ENCODE measurements at places on chromosomes 13 and 19. TPM values are rescaled to one million over a fixed set of nuclear protein-coding genes. Genes with fewer than 3 reads are reported as not detected.

The S1PR5 gene
- 1.2 TPM for total RNA-seq

The ZNF540 gene
- total RNA-seq: not detected

The CYP4F3 gene
- total RNA-seq: not detected

The C13orf42 gene
- total RNA-seq: 27.7 TPM

The LGALS4 gene
- 0.29 TPM for total RNA-seq

The ZNF443 gene
- 18.6 TPM for total RNA-seq

The CYP4F12 gene
- total RNA-seq: not detected

The ZNF578 gene
- 9.8 TPM for total RNA-seq

The ACER1 gene
- not detected for total RNA-seq

The SMG9 gene
- 44.6 TPM for total RNA-seq

The ZNF548 gene
- total RNA-seq: 15.5 TPM

The PSG5 gene
- total RNA-seq: not detected

The SIGLEC9 gene
- total RNA-seq: not detected

The PROZ gene
- total RNA-seq: 0.45 TPM

The NXNL1 gene
- not detected for total RNA-seq

The PRR19 gene
- 2.7 TPM for total RNA-seq

The ZNF491 gene
- total RNA-seq: 0.90 TPM

The CCDC122 gene
- 10.2 TPM for total RNA-seq

Data from endodermal cell (in vitro differentiated cells).